ENCODE measurements at places on chromosomes 4 and X.

DNA sequence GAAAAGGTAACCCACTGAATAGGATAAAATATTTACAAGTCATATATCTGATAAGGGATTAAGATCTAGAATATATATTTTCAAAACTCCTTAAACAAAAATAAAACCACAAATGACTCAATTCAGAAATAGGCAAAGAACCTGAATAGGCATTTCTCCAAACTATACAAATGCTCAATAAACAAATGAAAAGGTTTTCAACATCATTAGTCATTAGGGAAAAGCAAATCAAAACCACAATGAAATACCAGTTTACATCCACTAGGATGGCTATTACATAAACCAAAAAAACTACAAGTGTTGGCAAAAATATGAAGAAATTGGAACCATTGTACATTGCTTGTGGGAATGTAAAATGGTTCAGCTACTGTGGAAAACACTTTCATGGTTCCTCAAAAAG is 167.0 kb upstream of the GALNT7 start:
- DNase-seq: no peak

DNA sequence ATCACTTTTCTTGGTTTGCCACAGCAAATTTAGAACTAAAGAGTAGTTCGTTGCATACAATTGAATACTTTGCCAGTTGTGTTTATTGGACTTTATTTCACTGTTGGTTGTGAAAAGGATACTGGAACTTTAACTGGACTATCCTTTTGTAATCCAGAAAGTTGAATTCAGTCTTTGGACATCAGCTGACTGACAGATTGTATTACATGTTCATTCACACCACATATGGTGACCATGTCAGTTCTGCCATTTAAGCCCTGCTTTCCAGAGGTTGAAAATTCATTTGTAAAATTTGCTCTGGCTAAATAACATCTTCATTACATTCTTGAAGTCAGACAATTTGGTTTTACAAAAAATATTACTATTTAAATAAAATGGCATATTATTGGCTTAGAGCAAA is 251.7 kb downstream of the CAMK2D start:
- DNase-seq: no peak

DNA sequence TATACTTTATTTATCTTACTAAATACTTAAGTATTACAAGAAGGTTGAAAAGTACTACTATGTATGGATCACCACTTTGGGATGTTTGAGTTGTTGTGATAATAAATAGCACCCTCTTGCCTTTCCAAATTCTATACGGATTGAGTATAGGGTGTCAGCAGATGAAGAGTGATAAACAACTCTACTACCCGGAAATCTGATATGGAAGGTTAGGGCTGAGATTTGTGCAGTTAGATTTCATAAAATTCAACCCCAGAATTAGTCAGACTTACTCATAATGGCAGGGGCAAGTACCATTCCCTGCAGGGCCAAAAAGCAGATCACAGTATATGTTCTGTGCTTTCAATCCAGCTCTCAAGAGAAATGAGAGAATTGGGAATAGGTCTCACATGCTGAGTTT is 1008.9 kb upstream of the PCDH7 start:
- no peak for DNase-seq

DNA sequence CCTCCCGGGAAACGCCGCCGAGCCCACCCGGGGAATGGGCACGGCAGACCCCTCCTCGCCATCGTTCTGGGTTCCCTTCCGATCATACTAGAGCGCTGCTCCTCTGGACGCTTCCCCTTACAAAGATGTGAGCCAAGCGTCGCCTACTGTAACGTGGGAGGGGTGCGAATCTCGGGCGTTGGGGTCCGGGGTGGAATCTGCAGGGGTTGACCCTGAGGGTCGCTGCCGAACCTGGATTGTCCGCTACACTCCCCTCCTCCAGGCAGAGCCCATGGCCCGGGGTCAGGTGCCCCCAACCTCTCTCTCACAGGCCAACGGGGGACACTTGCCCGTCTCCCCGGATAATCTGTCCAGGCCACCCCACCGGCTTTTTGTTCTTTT is 13.8 kb downstream of the BCOR start:
- no peak for DNase-seq

- DNase-seq: no peak
Observed at GRCh38 chr4:141028024-141028529, 105.2 kb downstream of the RNF150 start.

- no peak for DNase-seq
Observed at GRCh38 chr4:53830511-53830910, 233.9 kb downstream of the CHIC2 start.

DNA sequence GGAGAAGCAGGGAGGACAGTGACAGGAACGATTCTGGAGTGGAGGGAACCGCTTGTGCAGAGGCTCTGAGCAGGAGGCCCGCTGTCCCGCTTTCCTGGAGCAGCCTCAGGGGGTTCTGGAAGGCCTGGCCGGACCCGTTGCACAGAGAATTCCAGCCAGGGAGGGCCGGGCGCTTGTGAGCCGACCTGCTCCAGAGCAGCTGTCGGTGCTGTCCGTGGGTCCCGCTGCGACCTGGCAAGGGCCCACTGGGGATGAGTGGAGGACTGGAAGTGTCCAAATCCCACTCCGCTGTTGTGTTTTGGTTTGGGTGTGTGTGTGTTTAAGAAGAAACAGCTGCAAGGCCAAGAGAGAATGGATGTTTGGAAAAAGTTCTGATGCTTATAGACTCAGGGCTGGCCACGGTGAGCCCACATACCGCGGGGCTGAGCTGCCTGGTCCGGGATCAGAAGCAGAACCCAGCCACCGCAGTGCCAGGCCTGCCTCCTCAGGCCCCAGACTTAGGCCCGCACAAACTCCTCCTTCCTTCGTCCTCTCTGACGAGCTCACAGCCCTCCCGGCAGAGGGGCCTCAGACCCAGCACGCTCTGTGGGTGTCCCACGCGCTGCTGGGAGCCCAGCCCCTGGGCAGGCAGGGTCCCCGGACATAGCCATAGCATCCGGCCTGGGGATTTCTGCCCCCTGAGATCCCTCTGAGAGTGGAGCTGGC is 73.9 kb downstream of the HTRA3 start:
- DNase-seq: no peak

GRCh38 chr4:168409089-168409801 is 71.0 kb downstream of the DDX60L start:
- DNase-seq: no peak

DNA sequence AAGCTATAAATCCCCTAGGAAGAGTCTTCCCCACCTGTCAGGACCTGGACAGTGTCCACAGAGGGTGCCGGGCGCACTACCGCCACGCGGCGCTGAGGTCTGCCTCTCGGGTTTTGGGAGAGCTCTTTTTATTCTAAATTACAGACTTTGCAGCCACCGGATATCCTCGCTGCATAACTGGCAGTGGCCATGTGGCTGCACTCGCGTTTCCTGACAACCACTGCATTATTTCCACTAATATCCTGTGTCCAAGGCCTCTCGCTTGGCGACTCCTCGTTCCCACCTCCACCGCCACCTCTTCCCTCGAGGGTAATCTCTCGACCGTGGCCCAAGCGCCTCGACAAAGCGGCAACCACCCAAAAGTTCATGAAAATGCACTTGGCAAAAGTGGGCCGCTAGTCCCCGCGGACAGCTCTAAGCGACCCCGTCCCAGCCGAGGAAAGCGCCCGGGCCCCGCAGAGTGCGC is 512 bp upstream of the TMEM131L start:
- no peak for DNase-seq

DNA sequence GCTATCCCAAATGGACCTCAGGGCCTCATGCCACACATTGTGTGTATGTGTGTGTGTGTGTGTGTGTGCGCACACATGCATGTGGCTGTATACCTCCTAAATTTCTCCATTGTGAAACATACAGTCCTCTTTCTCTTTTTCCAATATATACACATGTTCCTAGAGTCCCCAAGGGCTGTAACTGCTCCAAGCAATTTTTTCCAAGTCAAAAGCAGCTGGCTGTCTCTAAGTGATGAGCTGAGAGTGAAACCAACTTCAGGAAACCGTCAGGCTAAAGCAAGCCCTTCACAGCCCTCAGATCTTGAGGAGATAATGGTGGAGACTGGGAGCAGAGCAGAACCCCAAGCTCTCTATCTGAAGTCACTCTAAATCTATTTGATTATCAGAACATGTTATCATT is 496.1 kb upstream of the DIPK2B start:
- DNase-seq: no peak

- peak; percentile 57 for DNase-seq
Observed at GRCh38 chr4:610411-611261, 14.7 kb upstream of the PDE6B start.

- no peak for DNase-seq
Observed at GRCh38 chr4:56907489-56908205, at the start of gene REST. REST (plus strand) TSS chr4:56907900; CDS start chr4:56910639, 2,739 bp downstream.

DNA sequence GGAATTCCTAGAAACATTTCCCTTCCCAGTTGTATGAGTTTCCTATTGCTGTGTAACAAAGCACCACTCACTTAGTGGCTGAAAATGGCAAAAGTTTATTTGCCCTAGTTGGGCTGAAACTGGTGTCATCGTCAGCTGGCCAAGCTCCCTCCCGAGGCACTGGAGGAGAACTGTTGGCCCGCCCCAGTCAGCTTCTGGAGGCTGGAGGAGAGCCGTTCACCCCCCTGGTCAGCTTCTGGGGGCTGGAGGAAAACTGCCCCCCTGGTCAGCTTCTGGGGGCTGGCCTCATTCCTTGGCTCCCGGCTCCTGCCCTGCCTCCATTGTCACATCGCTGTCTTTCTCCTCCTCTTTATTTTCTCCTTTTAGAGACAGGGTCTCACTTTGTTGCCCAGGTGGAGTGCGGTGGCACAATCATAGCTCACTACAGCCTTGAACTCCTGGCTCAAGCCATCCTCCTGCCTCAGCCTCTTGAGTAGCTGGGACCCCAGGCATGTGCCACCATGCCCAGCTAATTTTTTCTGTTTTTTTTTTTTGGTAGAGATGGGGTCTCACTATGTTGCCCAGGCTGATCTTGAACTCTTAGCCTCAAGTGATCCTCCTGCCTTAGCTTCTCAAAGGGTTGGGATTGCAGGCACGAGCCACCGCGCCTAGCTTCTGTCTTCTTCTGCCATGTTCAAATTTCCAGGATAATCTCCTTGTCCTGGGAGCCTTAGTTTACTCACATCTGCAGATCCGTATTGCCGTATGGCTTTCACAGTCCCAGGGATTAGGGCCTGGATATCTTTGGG is 3.2 kb downstream of the RGS12 start:
- no peak for DNase-seq

GRCh38 chr4:30245140-30245539 is 475.0 kb upstream of the PCDH7 start:
- DNase-seq: no peak

DNA sequence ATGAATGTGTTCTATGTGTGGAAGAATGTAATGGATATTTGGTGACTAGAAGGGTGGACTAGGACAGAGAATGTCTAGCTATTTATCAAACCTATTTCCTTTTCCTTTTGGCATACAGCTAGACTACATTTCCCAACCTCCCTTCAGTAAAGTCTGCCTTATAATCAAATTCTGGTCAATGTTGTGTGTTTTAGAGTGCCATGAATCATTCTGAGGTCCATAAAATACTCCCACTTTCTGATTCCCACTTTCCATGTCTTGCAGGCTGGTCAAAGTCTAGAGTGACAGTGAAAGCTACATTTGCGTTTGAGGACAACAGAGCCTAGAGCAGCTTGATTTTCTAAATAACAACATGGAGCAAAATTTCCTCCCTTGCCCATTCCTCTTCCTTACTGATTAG is 217.2 kb downstream of the UGT8 start:
- DNase-seq: no peak

GRCh38 chrX:153999359-154000037 is 20.2 kb downstream of the IRAK1 start:
- DNase-seq: no peak

- DNase-seq: no peak
Observed at GRCh38 chrX:17299206-17299605, 75.8 kb upstream of the NHS start.

GRCh38 chrX:30060718-30061117 is 154.6 kb upstream of the MAGEB2 start:
- DNase-seq: no peak

DNA sequence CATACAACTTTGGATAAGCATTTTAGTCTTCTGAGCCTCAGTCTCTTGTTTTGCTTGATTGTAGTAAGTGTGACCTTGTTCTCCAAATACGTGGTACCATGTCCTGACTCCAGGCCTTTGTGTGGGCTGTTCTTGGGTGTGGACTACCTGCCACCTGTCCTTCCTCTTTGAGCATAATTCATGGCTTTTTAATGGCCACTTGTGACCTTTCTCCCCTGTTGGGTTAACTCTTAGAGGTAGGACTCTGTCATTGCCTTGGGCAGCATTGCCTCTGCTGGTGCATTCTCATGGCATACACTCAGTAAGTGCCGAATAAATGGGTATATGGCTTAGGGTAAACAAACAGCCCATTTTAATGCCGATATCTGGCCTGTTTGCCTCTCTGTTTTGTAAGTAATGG is 3.0 kb downstream of the NSD2 start:
- no peak for DNase-seq

DNA sequence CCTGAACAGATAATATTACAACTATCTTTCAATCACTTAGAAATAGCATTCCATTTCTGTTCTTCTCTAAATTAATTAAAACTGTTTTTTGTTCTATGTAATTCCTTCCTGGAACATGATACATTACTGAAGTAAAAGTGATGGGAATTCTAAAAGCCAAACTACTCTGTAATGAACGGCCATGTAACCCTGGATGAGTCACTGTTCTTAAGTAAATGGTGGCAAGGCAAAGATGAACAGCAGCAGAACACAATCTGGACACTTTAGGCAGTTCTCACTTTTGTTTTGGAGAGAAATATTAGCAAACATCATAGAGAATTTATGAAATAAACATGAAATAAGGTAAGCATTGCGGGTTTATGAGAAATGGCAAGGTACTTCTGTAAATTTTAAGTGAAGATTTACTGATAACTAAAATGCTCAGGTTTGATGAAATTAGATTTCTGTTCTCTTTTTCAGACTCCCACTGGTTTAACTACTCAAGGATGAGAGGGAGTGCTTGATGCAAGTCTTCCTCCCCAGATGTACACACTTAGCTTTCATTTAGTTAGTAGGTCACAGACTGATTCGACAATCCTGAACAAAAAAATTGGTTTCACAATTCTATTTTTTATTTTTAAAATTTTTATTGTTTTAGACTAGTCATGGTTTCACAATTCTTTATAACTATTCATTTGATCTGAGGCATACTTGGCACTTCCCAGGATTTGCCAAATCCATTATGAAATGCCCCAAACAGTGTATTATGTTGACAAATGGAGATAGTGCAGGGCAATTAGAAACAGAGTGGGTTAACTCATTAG is 964 bp upstream of the GPR82 start:
- no peak for DNase-seq

DNA sequence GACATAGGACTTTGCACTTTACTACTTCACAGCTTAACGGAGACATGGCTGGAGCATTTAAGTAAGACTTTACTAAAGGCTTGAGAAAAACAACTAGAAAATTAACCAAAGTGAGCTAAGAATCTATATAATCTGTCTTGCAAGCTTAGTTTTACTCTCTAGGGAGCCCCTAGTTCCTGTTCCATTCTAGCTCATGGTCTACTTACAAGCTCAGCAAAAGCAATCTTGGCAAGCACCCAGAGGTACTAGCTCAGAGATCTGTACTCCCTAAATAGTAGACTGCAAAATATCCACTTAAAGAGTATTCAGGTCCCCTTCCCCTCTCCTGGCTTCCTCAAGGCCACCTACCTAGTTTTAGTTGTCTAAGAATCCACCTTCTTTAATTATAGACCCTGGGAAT is 469.0 kb downstream of the IDS start:
- DNase-seq: no peak

Data from kidney epithelial cell (primary cell).